ENCODE measurements at places on chromosomes 3 and 15.
A peak's percentile ranks its signal among the peaks of the same experiment; 100 is the strongest.

- no peak for DNase-seq
Measured at GRCh38 chr15:73403171-73403570, 34.4 kb upstream of the HCN4 start.

GRCh38 chr3:31968927-31969418 is 12.1 kb downstream of the OSBPL10 start:
- DNase-seq: no peak

DNA sequence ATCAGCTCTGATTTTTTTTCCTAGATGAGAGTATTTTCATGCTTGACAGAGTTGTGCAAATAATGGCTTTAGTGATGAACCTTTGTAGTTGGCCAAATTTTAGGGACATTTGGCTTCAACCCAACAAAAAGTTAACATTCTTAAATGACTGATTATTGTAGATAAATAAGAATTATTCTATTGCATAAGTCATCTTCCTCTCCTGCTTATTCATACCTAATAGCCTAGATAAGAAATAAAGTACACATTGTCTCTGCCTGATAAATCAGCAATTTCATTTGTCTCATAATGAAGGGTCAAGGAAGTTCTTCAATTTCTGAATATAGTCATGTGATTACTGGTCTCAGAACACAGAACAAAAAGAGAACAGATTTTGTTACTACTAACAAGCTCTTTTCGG is 428.9 kb upstream of the IL12A start:
- no peak for DNase-seq

DNA sequence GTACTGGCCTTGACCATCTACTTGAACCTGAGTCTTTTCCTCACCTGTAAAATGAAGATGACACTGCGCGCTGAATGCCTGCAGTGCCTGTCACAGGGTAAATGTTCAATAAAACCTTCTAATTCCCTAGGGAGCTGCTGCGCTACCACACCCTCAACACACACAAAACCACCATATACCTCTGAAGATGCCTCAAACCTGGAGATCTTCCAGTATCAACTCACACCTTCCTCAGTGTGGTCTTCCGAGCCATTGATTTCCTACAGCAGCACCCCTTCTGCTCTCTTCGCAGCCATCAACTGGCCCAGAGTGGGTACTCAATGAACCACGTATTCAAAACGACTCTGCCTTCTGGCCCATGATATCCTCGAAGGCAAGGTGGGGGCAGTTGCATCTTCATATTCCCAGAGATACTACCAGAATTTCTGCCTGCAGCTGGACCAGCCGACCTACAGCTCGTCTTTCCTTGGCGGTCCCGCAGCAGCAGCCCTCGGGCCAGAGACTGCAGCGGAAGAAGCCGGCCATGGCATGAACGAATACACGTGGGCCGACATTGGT is 695 bp downstream of the RPL32 start:
- no peak for DNase-seq

DNA sequence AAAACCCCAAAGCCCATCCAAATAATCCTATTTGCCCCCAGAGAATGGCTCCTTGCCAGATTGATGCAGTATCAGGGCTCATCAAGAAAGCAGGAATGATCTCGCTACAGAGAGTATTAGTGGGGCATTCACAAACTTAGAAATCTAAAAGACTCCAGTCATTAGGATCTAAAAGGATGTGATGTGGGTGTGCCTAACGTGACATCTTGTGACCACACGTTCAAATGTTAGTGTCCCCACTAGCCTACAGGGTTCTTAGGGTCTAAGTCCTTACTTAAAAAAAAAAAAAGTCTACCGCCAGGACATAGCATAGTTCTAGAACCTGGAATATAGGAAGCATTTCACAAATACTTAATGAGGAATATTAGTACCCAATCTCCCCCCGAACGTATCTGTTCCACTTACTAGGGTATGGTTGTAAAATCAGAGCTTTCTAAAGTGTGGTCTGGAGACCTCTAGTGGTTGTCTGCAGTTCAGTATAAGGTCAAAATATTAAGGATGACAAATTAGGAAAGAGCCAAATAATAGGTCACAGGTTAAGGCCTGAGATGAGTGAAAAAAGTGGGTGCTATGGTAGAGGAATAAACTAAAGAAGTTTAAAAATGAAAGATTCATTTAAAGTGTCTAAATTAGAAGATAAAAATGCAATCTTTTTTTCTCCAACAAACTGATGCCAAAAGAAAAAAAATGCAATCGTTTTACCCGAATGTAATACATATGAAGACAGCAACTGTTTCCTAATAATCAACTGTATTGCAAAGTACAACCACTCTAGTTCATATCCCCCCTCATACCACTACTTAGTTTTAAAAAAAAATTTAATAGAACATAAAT is 4.2 kb upstream of the CHRM5 start:
- DNase-seq: peak; percentile 50

- no peak for DNase-seq
Measured at GRCh38 chr3:193704431-193704830, 111.4 kb downstream of the OPA1 start.

DNA sequence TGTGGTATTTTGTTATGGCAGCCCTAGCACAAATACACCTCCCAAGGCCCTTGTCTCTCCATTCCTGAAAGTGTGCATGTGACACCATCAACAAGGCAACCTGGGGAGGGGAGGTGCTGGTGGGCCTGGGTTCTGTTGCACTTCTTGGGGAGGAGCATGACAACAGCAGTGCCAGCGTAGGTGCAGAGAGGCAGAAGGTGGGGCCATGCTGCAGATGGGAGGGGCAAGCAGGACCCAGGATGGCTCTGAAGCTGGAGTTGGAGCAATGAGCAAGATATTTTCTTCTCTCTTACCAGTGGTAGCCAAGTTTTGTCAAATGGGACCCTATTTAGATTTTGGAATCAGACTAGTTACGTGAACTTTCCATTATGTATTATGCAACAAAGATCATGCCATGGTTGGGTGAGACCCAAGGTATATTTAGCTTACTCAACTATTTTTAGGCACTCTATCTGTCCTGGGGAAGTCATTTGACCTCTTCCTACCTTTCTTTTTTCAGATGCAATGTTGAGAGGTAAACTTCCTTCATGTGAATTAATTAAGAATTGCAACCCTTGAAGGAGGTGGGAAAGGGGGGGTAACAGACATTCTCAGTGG is 3.4 kb downstream of the FYCO1 start:
- no peak for DNase-seq

DNA sequence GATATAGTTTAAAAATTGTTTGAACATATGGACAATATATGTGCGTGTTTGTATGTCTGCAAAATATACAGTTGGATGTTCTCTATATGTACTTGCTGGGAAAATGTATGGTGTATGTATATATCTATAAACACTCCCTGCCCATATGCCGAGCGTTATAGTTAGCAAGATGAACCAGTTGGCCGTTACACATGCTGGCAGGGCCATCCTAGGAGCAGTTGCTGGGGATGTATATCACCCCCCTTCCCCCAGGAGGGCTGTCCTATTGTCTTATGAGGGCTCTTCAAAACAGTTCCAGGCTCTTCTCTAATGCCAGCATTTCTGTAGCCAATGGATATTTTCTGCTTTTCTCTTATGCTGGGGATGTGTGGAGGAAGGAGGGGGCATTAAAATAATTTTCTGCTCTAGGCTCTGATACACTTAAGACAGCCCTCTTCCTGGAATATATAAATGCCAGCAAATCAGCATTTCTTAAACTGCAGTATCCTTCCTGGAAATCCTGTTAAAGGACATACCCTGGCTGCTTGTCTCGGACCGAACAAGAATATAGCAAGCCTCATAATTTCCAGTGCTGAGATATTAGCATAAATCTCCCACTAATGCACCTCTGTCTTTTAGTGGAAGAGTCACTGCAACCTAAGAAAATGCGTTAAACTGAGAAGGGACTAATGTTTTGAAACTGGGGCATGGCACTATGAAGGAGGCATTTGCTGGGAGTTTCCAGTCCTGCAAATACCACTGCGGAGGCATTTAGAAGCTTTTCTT is 134.4 kb downstream of the MDFIC2 start:
- DNase-seq: no peak

GRCh38 chr3:117144853-117145252 is 435.3 kb downstream of the TUSC7 start:
- peak; percentile 47 for DNase-seq

- DNase-seq: no peak
Measured at GRCh38 chr15:90539789-90540188, 10.1 kb downstream of the CRTC3 start.

DNA sequence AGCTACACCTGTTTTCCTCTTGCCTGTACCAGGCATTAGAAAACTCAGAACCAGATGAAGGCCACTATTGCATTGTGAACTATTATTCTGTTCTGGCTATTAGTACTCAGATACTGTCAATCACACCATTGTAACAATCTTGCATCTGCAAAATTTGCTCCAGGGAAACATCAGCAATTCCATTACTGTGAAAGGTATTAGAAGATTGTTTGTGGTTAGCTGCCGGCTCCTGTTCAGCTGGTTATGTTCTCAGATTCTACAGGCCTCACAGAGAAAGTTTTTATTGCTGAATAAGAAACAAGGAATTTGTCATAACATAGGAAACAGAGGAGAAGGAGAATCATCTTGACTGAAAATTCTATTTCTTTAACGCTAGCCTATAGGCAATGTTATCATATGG is 179.9 kb downstream of the PLOD2 start:
- DNase-seq: no peak

DNA sequence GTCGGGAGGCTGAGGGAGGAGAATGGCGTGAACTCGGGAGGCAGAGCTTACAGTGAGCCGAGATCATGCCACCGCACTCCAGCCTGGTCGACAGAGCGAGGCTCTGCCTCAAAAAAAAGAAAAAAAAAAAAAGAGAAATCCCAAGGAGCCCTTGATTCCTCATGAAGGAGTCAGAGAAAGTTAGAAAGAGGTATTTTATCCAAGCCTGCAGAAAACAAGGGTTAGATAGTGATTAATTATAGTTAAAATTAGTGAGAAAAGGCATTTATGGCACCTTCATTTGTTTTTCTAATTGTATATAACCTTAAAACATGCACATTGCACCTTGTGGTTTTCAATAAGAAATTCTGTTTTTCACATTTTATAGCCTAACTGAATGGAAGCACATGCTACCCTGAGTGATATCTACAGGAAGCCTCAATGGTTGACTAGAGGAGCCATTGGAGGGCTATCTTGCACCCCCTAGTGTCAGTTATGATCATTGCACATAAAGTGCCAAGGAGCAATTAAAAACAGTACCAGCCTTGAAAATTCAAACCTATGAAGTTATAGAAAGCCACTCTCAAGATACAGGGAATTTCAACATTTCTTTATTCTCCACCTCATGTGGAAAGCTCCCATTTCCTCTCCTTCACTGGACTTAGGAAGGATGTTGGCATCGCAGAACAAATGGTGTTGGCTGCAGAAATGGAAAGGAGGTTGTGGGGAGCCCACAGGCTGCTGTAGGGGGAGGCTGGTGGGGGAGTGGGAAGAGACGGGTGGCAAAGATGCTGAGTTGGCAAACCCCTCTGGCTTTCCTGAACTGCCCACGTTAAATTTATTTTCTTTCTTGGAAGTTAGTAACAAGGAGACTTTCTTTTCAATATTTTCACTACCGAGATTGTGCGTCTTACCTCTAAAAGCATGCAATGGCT is 48.5 kb downstream of the ITGA11 start:
- DNase-seq: peak; percentile 79

DNA sequence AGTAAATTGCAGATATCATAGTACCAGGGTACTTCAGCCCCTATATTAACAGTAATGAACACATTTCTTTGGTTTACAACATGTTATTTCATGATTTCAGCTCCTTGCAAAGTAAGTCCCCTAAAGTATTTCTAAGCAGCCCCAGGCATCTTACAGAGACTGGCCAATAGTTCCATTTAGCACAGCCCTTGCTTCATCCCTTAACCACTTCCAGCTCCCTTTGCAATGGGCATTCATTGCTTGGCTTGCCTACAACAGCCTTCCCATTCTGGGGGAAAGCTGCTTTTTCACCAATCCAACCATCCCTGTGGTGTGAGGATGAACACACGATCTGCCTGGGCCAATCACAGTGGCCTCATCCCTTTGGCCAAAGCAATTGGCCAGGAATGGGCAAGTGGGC is 67.2 kb upstream of the XCR1 start:
- DNase-seq: no peak

DNA sequence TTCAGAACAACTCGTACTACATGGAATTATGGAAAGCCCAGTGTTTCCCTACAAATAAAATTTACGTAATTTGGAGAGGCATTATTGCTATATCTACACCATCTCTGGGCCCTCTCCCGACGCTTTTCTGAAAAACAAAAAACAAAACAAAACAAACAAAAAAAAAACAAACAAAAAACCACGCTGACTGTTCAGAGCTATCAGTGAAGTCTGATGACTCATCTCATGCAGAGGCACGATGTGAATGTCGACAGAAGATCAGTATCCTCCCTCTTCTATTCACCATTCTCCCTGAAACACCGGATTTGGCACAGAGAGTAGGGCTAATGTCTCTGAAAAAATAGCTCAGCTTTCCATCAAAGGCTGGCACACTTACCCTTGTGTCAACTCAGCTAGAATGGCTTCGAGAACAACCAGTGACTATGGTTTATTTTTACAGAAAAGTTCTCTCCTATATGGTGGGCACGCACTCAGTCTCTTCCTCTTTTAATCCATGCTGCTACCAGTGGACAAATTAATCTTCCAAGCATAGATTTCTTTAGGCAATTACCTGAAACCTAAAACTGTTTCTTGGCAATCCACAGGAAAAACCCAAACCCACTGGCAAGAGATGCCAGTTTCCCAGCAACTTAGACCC is 1.5 kb downstream of the CRBN start:
- DNase-seq: no peak

DNA sequence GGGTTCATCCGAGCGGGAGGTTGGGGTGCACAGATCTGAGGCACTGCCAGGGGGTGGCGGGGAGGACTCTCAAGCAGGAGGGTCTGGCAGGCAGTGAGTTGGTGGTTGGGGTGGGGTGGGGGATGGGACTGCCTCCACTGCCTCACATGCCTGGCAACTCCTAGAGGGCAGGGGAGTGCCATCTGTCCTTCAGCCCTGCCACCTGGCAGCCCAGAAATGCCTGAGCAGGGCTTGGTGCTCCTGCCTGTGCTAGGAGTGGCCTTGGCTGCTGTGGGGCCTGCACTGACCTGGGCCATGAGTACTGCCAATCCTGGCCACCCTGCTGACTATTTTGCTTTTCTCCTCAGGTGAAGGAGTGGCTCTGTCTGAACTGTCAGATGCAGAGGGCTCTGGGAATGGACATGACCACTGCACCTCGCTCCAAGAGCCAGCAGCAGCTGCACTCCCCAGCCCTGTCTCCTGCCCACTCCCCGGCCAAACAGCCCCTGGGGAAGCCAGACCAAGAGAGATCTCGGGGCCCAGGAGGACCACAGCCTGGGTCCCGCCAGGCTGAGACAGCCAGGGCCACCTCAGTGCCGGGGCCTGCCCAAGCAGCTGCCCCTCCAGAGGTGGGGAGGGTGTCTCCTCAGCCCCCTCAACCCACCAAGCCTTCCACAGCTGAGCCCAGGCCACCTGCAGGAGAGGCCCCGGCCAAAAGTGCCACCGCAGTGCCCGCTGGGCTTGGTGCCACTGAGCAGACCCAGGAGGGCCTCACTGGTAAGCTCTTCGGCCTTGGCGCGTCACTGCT is 32.0 kb upstream of the APEH start:
- no peak for DNase-seq

DNA sequence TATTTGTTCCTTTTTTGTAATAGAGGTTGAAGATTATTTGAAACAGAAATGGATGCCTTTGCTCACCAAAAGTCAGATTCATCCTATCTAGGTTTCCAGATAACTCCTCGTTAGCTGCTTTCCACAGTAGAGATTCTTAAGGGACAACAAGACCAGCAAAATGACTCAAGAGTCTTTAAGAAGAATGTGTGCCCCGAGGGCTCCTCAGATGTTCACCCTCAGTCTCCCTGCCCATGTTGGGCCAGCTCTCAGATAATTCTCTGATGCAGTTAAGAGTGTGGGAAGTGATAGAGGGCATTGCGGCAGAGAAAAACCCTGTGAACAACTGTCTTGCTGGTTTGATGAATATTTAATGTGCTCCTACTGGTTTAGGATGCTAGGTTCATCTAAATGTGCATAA is 251.1 kb downstream of the PTPRG start:
- no peak for DNase-seq
